Stimulated activated CD4-positive, alpha-beta T cell treated with anti-CD3 and anti-CD28 coated beads, Interleukin-1b, Interleukin-23, amount 100 ng/mL, for 48 hours (primary cell): ENCODE measurements at places on chromosomes 13 and 19.
A peak's percentile ranks its signal among the peaks of the same experiment; 100 is the strongest.

- no peak for DNase-seq
These were observed 113.7 kb upstream of the SGCG start for GRCh38 chr13:23067129-23067528.

DNA sequence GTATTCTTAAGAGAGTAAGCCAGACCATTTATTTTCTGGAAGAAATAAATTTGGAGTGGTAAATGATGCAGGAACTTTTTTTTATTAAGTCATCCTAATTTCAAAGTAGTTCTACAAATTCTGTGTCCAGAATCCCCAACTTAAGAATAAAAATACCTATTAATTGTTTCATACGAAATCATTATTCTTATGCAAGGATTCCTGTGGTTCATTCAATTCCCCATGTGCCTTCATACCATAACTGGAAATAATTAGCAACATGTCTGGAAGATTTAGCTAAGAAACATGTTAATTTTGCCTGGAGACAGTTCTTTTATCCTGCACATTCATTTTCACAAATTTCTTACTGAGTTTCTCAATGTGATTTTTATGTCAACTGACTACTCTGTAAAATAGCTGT lies 408.6 kb downstream of the PCDH9 start:
- no peak for DNase-seq

GRCh38 chr13:97781891-97782305 lies 171.6 kb upstream of the IPO5 start:
- no peak for DNase-seq

GRCh38 chr13:29935309-29935981 lies 85.0 kb upstream of the UBL3 start:
- DNase-seq: peak; percentile 86

DNA sequence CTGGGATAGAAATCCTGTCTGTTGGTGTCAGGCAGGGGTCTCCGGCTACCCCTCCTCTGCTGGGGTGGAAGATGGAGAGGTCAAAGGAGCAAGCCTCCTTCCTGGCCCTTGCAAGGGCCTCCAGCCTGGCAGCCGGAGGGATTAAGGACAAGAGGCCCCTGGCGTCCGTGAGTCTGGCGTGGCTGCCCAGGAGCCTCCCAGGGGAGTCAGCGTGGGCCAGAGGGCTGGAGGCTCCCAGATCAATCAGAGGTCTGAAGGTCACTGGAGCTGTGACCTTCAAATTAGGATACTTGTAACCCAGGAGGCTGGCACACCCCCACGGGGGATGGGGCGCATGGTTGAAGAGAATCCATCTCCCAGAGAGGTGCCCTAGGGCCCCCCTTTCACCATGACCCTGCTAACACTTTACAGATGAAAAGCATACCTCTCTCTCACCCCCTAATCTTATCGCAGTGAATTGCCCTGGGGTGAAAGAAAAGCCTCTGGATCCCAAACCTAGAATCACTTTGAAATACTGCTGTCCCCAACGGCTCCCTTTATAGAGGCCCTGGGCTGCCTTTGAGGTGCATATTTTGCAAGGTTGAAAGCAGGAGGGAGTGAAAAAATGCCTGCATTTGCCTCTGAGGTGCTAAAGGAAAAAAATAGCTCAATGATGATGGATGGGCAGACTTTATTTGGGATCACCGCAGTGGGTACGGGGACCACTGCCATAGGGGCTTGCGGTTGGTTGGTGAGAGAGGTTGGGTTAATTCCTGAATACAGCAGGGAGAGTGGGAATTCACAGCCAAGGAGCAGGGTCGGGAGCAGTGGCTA lies 44.9 kb upstream of the PEG3 start:
- DNase-seq: no peak

- no peak for DNase-seq
These were observed 41.2 kb downstream of the RUBCNL start for GRCh38 chr13:46345866-46346265.

- DNase-seq: no peak
These were observed 6.1 kb upstream of the GGACT start for GRCh38 chr13:100594731-100595130.

DNA sequence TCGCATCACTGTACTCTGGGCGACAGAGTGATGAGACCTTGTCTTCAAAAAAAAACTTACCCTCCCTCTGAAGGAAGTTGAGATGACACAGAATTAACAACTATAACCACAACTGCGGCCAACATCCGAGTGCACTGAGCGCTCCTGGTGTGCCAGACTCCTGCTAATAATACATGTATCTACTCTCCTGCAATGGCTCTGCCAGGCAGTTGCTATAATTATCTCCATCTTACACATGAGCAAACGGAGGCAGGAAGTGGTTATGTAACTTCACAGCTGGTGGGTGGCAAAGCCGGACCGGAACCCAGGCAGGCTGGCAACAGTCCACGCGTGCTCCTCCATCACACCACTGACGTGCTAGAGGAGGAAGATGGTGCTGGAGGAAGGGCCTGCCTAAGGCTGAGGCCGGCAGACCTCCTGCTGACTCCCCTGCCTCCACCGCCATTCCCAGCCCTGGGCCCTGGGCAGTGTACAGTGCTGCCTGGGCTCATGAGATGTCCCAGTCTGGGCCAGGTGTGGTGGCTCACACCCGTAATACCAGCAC lies 12.6 kb downstream of the XRCC1 start:
- peak; percentile 72 for DNase-seq

- no peak for DNase-seq
These were observed 9.1 kb upstream of the ERVK3-1 start for GRCh38 chr19:58296104-58296503.

DNA sequence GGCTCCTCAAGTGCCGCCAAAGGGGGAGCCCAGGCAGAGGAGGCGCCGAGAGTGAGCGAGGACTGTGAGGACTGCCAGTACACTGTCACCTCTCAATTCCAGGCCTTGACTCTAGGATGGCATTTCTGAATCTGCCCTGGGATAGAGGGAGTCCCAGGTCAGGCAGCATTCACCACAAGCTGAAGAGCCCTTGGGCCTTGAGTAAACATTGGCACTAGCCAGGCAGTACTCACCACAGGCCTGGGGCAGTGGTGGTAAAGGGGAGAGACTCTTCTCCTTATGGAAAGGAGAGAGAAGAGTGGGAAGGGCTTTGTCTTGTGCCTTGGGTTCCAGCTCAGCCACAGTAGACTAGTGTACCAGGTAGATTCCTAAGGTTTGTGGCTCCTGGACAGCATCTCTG lies 39.7 kb upstream of the HTR2A start:
- no peak for DNase-seq

DNA sequence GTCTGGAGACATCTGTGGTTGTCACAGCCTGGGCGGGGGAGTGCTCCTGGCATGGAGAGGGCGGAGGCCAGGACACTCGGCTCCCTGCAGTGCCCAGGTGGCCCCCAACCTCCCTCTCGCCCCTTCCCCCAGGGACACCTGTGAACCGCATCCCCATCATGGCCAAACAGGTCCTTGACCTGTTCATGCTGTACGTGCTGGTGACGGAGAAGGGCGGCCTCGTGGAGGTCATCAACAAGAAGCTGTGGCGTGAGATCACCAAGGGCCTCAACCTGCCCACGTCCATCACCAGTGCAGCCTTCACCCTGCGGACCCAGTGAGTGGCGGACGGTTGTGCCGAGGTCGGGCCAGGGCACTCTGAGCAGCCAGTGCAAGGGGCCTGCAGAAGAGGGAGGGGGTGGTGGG lies 20.0 kb upstream of the WDR18 start:
- DNase-seq: no peak

GRCh38 chr13:100552755-100553154 lies 35.8 kb downstream of the GGACT start:
- DNase-seq: no peak

DNA sequence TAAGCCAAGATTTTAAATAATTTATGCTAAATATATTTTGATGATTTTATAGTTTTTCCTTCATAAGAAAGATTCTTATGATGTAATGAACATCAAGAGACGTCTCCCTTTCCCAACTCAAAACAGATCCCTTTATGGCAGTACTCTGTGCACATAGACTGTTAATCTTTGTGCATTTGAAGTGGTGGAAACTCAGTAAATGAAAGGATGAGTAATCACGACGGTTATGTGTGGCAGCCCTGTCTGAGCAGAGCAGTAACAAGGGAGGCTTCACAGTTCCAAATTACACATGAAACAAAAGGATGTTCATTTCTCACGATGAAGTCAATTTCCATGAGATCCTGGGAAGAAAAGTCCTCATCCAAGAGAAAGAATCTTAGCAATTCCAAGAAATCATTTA lies 498.1 kb downstream of the KLF5 start:
- DNase-seq: peak; percentile 2

- DNase-seq: no peak
These were observed 109.2 kb downstream of the SGCG start for GRCh38 chr13:23289917-23290357.

DNA sequence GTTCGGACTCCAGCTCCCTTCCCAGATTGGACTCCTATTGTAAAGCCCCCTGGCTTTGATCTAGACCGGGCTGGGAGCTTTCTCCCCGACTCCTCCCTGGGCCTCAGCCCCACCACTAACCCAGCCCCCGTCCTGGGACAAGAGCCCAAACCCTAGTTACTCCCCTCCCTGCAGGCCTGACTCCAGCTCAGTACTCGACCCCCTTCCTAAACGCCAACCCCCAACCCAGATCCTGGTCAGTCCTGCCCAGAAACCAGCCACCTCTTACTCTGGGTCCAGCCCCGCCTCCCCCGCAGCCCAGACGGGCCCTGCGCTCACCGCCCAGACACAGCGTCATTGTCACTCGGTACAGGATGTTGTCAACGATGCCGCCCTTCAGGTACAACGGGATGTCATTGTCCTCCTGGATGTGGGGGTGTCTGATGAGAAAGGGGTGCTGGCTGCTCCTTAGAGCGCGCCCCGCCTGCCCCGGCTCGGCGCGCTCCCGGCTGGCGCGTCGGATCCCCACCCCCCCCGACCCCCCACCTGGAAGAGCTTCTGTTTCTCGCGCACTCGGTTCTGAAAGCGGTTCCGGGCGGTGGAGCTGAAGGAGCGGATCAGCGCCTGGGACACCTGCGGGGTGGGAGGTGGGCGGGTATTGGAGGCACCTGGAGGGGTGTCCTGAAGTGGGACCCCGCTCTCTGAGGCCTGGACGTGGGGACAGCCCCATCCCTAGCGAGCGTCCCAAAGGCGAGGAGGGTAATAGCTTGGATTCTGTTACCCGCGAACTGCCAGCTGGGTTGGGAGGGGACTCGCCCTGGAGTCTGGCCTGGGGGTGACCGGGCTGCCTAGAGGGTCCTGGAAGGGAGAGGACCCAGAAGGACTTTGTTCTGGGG lies 866 bp downstream of the COX7A1 start:
- DNase-seq: no peak

- DNase-seq: no peak
These were observed 5.5 kb upstream of the CYP4F3 start for GRCh38 chr19:15635016-15635805.

GRCh38 chr13:22926748-22927400 lies 253.9 kb upstream of the SGCG start:
- no peak for DNase-seq

DNA sequence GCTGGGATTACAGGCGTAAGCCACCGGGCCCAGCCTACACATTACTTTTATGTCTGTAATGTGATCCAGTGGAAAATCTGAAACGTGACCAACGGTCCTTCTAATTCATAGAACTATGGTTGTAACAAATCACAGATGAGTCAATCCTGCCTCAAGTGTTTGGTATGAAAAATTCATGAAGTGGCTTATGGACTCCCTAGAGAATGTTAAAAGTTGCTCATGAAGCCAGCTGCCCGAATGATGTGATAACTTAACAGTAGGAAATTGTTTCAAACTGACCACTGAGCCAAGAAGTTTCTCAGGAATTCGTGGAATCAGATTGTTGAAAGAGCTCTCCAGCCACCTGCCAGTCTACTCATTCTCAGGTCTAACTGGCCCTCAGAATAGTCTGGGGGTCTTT lies 59.4 kb upstream of the FARP1 start:
- no peak for DNase-seq

DNA sequence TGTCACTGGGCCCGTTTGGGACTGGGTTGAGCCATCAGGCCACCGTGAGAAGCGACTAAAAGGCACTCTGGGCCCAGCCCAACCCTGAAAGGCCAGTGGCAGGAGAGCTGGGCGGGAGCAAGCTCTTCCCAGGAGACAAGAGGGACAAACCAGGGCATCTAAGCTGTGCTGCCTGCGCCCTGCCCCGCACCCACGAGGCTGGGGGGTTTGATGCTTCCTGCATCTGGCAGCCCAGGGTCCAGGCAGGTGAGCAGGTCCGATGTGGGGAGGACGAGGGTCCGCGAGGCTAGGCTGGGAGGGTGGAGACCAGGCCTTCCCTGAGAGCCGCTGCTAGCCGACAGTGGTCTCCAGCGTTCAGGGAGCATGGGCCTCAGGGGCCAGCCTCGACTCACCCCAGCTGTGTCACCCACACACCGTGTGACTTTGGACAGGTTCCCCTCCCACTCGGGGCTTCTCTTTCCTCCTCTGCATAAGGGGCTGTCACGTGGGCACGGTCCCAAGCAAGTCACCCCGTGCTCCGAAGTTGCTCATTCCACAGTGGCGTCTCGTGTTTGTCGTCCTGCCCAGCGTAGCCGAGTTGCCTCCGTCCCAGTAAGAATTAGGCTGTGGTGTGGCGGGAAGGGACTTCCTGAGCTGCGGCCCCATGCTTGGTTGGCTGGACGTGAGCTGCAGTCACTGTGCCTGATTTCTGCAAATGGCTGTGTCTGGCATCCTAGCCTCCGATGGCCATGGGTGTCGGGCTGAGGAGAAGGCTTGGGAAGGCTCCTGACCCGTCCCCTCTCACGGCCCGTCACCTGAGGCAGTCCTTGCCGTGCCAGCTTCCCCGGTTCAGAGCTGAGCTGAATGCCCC lies 15.8 kb downstream of the PLIN4 start:
- DNase-seq: no peak

GRCh38 chr13:107374038-107374437 lies 806.1 kb upstream of the ARGLU1 start:
- no peak for DNase-seq

DNA sequence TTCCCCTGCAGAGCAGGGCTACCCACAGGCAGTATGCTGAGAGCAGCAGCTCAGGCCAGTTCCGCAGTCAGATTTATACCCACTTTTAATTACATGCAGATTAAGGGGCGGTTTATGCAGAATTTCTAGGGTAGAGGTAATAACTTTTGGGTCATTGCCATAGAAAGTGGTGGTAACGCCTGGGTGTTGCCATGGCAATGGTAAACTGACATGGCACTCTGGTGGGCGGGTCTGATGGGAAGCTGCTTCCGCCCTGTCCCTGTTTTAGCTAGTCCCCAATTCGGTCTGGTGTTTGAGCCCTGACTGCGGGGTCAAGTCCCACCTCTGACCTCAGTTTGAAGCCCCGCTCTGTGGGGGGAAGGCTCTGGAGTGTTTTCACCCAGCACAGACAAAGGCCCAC lies 141.1 kb upstream of the VSTM2B start:
- no peak for DNase-seq

GRCh38 chr13:105365021-105365550 lies 1170.4 kb downstream of the EFNB2 start:
- no peak for DNase-seq

- no peak for DNase-seq
These were observed 13.4 kb downstream of the ELF1 start for GRCh38 chr13:41005704-41006103.

GRCh38 chr19:30153326-30154210 lies 211.5 kb downstream of the URI1 start:
- DNase-seq: no peak

GRCh38 chr13:39250440-39250839 lies 212.2 kb downstream of the NHLRC3 start:
- DNase-seq: no peak
